ENCODE measurements at places on chromosomes 7 and 10.

DNA sequence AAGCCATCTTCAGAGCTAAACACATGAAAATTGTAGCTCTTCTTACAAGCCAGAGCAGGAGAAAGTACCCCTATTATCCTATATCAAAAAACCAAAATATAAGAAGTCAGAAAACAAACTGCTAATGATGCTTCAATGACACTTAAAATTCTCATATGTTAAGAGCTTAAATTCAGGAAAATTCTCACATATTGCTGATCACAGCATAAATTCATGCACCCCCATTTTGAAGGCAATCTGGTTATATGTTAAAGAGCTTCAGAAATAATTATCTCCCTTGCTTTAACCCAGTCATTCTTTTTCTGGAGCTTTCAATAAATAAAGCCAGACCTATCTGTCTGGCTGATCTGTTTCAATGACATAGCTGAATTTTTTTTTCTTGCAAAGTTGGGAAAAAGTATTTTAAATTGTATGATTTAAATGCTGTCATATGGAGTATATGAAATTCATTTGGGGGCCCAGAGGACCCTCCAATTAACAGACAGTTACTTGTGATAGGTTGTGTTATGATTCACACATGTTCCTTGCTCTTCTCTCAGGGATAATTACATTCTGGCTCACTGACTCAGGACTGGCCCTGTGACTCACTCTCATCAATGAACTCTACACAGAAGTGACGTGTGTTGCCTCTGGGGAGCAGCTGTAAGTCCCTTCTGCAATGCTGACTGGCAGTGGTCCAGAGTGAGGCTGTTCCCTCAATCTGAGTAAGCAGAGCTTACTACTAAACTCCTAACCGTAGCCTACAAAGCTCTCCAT is 85.2 kb downstream of the HGF start:
- no peak for DNase-seq

DNA sequence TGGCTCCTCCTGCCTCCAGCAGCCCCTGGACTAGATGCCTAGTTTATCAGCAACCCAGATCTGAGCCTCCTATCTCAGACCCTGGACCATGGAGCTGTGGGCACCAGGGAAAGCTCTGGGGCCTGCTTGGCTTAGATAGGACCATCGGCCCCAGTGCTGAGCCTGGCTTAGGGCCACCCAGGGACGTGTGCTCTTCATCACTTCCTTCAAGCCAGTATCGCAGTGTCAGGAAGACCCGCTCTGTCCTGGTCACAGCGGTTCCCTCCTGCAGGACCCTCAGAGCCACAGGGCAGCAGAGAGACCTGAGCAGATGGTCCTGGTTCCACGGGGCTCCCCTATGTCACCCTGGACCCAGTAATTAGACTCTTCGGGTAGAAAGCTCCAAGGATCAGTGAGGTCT is 105.7 kb upstream of the FAM20C start:
- DNase-seq: no peak

DNA sequence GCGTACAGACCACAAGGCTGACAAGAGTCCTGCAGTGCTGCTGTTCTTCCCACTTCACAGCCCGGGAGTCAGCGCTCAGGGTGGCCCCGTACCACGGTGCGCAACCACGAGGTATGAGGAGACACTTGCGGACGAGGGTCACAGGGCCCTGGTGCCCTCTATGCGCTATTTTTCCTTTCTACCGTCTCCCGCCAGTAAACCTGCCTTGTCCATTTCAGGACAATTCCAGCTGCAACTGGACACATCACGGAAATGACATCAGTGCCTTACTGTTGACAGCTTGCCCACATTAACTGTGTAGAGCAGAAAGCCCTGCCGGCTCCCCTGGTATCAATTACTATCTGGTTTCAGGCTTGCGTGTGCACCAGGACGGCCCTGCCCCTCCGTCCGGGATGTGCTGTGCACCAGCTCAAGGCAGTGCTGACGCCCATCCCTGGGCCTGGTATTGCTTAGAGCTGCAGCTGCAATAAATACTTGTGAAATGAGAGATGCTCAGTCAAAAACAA is 65.1 kb downstream of the ZRANB1 start:
- no peak for DNase-seq

DNA sequence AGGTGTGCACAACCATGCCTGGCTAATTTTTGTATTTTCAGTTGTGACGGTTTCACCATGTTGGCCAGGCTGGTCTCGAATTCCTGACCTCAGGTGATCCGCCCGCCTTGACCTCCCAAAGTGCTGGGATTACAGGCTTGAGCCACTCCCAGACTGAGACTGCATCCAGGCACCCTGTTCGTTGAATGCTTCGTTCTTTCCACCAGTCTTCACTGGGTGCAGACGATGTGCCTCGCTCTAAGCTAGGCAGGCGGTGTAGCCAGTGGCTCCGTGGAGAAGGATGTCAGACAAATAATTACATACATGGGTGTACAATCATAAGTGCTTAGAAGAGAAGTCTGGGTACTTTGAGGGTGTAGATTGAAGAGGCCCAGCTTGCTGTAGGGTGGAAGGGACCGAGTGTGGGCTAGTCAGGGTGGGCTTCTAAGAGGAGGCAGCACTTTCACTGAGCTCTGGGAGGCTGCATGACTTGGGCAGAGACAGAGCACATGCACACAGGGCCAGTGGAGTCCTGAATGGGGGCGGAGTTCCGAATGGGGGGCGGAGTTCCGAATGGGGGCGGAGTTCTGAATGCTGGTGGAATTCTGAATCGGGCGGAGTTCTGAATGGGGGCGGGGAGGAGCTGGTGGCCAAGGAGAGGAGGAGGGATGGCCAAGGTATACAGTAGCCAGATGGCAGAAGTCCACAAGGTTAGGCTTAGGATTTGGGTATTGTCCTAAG is 74.3 kb downstream of the COL26A1 start:
- no peak for DNase-seq

- DNase-seq: no peak
Observed at GRCh38 chr7:119026391-119026790, 801.9 kb downstream of the ANKRD7 start.

DNA sequence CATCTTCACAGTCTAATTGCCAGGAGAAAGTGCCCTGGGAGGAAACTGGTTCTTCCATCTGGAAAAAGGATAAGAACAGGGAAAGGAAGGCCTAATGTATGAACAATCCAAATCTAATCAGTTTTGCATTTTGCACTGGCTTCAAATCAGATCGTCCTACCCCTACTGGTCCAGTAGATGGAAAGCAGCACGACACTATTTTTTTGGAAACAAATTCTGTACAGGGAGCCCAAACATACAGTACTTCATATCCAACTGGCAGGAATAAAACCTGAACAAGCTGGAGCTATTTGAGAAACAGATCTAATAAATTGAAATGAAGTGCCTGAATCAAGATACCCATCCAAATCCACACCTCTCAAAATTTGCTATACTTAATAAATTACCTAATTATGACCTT is 36.5 kb downstream of the ETV1 start:
- DNase-seq: no peak

DNA sequence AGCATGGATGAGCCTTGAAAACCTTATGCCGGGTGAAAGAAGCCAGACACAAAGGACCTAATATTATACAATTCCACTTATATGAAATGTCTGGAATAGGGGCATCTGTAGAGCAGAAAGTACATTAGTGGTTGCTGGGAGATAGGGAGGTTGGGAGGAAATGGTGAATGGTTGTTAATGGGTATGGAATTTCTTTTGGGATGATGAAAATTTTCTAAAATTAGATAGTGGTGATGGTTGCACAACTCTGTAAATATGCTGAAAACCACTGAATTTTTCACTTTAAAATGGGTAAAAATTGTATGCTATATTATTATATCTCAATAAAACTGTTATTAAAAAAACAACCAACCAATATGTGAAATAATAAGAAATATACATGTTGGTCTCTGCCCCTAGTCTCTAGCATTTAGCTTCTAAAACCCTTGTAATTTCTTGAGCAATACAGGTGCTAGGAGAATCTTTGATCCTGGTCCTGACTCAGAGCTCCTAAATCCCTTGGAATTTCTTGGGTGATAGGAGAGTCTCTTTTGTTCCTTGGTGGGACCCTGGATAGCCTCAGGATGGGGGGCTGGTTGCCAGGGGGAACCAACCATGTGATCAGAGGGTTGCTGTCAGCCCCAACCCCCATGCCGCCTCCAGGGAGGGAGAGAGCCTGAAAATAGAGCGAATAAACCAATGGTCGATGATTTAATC is 64.0 kb downstream of the TACR2 start:
- no peak for DNase-seq

DNA sequence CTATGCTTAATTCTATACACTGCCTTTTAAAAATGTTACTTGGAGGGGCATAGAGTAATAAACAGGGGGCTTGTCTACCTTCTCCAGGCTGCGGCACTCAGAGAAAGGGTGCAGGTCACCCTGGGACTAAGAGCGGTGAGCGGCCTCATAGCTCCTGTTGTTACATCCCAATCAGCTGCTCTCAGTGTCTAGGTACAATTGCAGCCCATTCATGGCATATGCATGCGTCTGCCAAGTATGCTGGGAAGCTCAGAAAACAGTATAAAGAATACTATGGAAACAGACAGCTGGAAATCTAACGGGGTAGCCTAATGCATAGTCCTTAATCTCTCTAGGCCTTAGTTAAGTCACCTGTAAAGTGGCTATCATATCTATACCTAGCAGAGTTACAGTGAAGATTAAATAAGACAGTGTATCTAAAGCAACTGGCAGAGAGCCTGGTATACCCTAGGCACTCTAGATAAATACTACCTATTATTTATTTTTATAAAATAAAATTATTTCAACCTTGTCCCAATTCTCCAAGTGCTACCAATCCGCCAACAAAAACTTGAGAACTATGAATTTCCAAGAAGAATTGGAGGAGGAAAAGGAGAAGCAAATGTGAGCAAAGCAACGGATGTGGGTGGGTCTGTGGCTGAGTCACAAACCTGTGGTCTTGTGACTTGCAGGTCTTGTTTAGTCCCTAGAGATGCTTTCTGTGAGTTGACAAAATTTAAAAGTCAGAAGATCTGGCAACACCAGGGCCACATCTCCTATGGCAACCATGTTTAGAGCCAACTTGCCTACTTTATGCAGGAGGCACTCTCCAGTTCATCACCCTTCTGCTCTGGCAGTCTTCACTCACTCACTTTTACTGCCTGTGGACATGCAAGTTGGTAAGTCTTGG is 183.0 kb downstream of the RAPGEF5 start:
- peak; percentile 3 for DNase-seq

GRCh38 chr7:48139459-48139858 is 31.8 kb upstream of the ABCA13 start:
- DNase-seq: no peak

Measured in activated naive CD4-positive, alpha-beta T cell treated with anti-CD3 and anti-CD28 coated beads, Interleukin-2, amount 50 U/mL, for 72 hours (primary cell).